ENCODE measurements at places on chromosomes 11 and 22. TPM values are rescaled to one million over a fixed set of nuclear protein-coding genes. Genes with fewer than 3 reads are reported as not detected.

Gene OR10A2
- not detected for total RNA-seq

Gene RBM4
- 176 TPM for total RNA-seq

- no peak for DNase-seq
Measured at GRCh38 chr11:76668362-76669155, 2.0 kb downstream of the LRRC32 start.

- DNase-seq, result no peak
Measured at GRCh38 chr11:120024586-120024985, 113.3 kb downstream of the TRIM29 start.

GRCh38 chr11:104000798-104001197 lies 35.6 kb upstream of the DDI1 start:
- DNase-seq, result no peak

GRCh38 chr11:8988329-8989234 lies 15.2 kb downstream of the NRIP3 start:
- no peak for DNase-seq

- no peak for DNase-seq
Measured at GRCh38 chr11:100888836-100889235, 201.7 kb downstream of the ARHGAP42 start.

Gene OR2D2
- 1.0 TPM for total RNA-seq

Gene POTEH
- not detected for total RNA-seq

Gene MMP1
- 0.57 TPM for total RNA-seq

GRCh38 chr11:123815122-123815521 lies 9.0 kb upstream of the OR6M1 start:
- no peak for DNase-seq

DNA sequence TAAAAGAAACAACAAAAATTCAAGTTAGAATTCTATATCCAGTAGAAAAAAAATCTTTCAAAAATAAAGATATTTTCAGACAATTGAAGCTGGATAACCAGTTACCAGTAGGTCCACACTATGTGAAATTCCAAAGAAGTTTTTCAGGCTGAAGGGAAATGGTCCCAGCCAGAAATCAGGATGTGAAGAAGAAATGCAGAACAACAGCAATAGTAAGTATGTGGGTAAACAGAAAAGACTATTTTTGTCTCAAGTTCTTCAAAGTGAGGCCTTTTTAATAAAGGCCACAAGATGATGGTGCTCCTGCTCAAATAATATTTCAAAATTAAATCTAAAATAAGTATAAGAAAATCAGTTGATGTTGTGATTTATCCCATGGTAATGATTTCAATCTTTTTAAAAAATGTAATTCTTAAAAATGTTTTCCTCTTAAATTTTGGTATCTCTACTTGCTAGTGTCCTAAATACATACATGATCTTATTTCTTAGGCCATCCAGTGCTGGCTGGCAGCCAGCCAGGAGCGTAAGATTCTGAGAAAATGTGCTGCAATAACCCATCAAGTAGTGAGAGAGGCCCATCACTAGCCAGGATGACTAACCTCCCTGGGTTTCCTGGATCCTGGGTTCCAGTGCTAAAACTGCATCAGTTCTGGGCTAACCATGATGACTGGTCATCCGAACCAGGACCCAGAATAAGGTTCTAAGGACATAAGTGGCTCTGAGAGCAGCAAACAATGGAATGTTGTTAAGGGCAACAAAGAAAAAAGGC lies 15.6 kb upstream of the UCP3 start:
- no peak for DNase-seq

- DNase-seq, result no peak
Measured at GRCh38 chr22:25060522-25061071, 108.1 kb downstream of the KIAA1671 start.

Gene OR8G1
- total RNA-seq, result not detected

Gene SLC22A12
- total RNA-seq, result not detected
